WTC11 (cell line): ENCODE measurements at places on chromosomes 3 and 15. TPM values are rescaled to one million over a fixed set of nuclear protein-coding genes. Genes with fewer than 3 reads are reported as not detected.

DNA sequence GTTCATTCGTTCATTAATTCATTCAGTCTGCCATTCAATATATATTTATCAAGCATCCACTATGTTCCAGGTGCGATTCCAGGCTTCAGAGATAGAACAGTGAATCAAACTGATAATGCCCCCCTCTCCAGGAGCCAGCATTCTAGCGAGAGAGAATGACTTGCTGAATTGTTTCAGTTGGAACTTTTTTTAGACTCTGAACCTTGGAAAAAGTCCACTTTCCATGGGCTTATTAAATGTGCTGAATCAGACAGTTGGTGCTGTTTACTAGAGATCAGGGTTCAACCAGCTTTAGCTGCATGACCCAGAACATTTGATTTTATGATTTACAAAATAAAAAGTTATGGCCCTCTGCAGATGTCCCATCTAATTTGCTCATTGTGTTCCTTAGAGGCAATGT, 213.2 kb downstream of the THSD4 start:
- no peak overlapping the region for H3K27ac ChIP-seq
- no peak for DNase-seq
- no peaks in the 10 kb centered on the region for H3K36me3 ChIP-seq

The SPINT1 gene
- total RNA-seq = 140 to 153 TPM (median 144 TPM) in 3 replicates

DNA sequence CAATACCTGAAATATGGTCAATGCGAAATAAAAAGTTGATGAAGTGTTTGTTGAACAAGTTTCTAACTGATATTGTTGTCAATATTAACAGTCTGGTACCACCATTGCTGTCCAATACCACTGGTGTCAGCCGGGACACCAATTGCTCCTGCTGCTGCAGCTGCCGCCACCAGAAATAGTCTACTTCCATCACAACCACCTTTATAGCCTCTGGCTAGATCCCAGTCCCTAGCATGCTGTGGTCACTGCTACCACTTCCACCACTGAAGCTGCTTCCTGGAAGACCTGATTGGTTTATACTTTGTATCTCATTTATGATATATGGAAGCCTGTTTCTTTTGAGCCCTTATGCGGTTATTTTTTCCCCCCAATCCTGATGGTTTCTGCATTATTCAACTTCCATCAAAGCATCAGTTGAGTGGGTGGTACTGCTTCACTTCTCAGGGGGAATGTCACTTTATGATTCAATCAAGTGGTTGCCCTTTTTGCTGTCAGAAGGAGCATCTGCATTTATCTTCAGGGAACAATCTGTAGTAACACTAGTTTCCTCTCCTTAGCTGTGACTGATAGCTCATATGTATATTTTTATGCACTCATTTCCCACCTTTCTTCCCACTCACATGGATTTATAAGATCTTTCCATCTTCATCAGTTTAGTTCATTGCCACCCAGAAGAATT, 11.7 kb downstream of the LNP1 start:
- H3K4me1 ChIP-seq = peaks cover 48% of the 10 kb centered on the region
- DNase-seq = no peak
- peak overlapping the region; percentile 29; the same call in 1 of the 2 replicates for H3K27ac ChIP-seq
- no peak overlapping the region for H3K4me3 ChIP-seq
- H3K36me3 ChIP-seq = peaks cover 30% of the 10 kb centered on the region

The IL17RB gene
- 5.3 to 6.4 TPM (median 5.6 TPM) in 3 replicates for total RNA-seq

- H3K27ac ChIP-seq = no peak overlapping the region
- no peaks in the 10 kb centered on the region for H3K27me3 ChIP-seq
- no peaks in the 10 kb centered on the region for H3K36me3 ChIP-seq
- no peak overlapping the region for H3K4me3 ChIP-seq
- DNase-seq = no peak
- H3K4me1 ChIP-seq = peaks cover 38% of the 10 kb centered on the region
Measured at GRCh38 chr15:60906146-60906674, 322.9 kb downstream of the RORA start.

DNA sequence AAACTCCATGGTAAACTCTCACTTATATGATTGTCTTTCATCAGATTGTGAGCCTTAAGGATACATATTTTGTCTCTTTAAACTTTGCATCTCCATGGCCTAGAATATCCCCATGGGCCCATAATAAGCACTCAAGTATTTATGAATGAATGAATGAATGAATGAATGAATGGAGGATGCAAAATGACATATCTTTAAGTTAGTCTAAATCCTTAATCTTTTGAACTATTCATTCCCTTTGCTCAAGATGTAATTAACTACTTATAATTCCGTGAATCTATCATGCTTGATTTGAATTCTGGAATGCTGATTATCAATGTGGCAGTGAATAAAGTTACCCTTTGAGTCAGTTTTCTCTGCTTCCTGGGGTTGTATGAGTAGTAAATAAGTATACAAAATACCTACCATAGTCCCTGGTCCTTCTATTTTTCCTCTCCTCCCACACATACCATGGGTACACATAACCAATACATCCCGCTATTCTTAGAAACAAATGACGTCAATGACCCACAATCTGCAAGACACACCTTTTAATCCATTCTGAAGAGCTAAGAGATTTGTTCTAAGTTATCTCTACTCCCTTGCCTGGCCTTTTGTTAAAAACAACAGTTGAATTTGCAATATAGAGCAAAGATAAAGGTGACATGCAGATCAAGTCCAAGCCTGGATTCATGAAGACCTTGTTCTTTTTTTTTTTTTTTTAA, 94.5 kb downstream of the FBN1 start:
- H3K36me3 ChIP-seq = no peaks in the 10 kb centered on the region
- no peaks in the 10 kb centered on the region for H3K27me3 ChIP-seq
- H3K27ac ChIP-seq = no peak overlapping the region; the same call in 1 of the 2 replicates
- no peaks in the 10 kb centered on the region for H3K4me1 ChIP-seq
- no peak overlapping the region for H3K4me3 ChIP-seq

DNA sequence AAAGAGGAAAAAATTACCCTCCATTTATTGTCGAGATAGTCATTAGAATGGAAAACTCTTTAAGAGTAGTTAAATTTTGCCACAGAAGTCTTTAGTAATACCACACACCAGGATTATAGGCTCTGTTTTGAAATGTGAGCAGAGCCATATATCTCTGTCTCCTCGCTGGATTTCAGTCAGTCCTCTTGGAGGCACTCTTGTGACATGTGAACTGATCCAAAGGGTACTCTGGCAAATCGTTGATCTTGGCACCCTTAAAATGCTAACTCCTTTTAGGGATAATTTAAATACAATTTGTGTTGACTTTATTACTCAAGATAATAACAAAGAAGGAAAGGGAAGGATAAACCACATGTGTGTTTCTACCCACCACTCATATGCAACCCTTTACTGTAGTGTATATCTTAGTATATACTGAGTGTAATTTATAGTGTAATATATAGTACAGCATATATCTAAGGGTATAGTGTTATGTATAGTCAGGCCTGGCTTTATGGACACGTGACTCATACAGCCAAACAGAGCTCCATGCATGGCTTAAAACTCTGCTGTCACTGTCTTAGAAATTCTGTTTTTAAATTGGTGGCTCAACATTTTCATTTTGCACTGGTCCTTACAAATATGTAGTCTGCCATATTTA, 12.3 kb upstream of the KPNA4 start:
- no peaks in the 10 kb centered on the region for H3K27me3 ChIP-seq
- H3K4me3 ChIP-seq = no peak overlapping the region
- H3K4me1 ChIP-seq = no peaks in the 10 kb centered on the region
- peaks cover 3% of the 10 kb centered on the region; the same call in 1 of the 2 replicates for H3K36me3 ChIP-seq
- DNase-seq = no peak
- H3K27ac ChIP-seq = no peak overlapping the region

The CCDC39 gene
- total RNA-seq = 0.44 to 0.98 TPM in 2 of 3 replicates, not detected in the other

The SLC28A2 gene
- total RNA-seq = 0.20 TPM in 1 of 3 replicates, not detected in the others

DNA sequence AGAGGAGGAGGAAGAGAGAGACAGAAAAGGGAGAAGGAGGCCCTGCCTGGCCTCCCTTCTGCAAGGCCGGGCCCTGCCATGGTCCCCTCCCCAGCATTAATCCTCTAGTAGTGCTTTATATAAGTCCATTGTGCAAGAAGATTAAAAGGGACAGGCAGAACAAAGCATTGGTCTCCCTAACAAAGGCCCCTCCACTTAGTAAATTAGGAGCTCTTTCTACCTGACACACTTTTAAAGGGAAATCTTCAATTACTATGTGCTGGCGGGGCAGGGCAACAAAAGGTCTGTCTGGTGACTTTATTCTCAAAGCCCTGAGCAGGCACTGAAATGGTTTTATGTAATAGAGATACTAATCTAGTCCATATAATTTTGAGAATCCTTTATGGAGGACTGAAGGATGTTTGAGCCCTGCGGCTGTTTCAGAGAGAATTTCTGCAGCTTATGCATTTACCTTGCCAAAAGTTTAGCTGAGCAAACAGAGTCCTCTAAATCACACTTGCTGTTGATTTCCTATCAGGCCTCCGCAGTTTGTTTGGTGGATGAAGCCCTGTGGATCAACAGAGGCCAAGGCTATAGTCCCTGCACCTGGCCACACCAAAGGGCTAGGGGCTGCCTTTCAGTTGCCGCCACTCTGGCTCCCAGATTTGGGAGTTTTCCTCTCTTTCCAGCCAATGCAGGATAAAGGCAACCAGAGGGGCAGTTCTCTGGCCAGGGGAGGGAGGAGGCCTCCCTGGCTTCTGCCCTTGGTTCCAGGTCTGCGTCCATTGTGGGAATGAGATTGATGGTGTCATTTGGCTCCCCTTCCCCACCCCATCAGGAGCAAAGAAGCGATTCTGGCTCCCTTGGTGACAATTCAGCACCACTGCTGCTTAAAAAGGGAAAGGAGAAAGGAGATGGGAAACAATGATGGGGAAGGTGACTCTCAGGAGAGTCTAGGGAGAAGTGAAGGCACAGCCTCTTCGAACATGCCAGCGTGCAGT, 148.0 kb downstream of the MEGF11 start:
- peaks cover 12% of the 10 kb centered on the region for H3K4me1 ChIP-seq
- H3K27ac ChIP-seq = no peak overlapping the region
- no peak overlapping the region for H3K4me3 ChIP-seq
- DNase-seq = no peak
- H3K36me3 ChIP-seq = no peaks in the 10 kb centered on the region

DNA sequence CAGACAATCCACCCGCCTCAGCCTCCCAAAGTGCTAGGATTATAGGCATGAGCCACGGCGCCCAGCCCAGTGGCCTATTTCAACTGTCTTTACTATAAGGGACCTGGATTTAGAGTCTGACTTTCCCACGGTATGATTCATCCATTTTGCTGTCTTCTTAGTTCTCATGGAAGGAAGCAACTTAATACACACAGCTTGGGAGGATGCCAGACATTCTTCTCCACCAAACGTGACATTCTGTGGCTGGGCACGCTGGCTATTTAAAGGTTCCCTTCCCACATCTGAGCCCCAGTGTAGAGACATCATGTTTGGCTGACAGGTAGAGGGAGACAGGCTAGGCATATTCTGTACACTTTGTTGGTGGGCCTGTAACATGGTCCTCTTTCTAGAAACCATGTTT, 26.2 kb downstream of the FAM43A start:
- H3K4me3 ChIP-seq = no peak overlapping the region
- DNase-seq = no peak

The ATP13A3 gene
- total RNA-seq = 75.7 to 79.1 TPM (median 78.3 TPM) in 3 replicates

- H3K4me1 ChIP-seq = peaks cover 31% of the 10 kb centered on the region
- H3K27me3 ChIP-seq = no peaks in the 10 kb centered on the region; the same call in 1 of the 2 replicates
- 0 out of 2 replicates have a peak overlapping the region, but pooled peaks have one; percentile 18 for H3K27ac ChIP-seq
Measured at GRCh38 chr3:128006061-128007032, 45.9 kb upstream of the SEC61A1 start.

GRCh38 chr15:59654046-59654445, 3.3 kb downstream of the GTF2A2 start:
- H3K36me3 ChIP-seq = peaks cover 27% of the 10 kb centered on the region
- no peak overlapping the region for H3K4me3 ChIP-seq
- H3K27ac ChIP-seq = no peak overlapping the region
- DNase-seq = no peak
- H3K4me1 ChIP-seq = no peaks in the 10 kb centered on the region
- H3K27me3 ChIP-seq = no peaks in the 10 kb centered on the region

The SCG5 gene
- total RNA-seq = 14.2 to 28.7 TPM (median 27.2 TPM) in 3 replicates

DNA sequence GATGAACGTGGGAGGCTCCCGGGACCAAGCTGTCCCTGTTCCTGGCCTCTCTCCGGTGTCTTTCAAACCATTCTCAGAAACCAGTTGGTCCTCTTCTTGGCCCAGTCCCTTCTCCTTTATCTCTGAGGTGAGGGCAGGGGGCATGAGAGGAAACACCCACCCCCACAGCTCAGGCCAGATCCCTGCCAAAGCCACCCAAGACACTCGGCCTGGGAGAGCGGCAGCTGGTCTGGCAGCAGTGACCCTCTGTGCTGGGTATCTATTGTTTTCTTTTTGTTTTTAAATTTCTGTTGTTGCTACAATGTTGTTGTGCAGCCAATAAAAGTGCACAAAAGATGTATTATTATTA, 27.3 kb downstream of the ACSBG1 start:
- no peaks in the 10 kb centered on the region for H3K36me3 ChIP-seq
- no peak overlapping the region for H3K27ac ChIP-seq
- no peak overlapping the region for H3K4me3 ChIP-seq
- DNase-seq = no peak
- H3K27me3 ChIP-seq = no peaks in the 10 kb centered on the region

DNA sequence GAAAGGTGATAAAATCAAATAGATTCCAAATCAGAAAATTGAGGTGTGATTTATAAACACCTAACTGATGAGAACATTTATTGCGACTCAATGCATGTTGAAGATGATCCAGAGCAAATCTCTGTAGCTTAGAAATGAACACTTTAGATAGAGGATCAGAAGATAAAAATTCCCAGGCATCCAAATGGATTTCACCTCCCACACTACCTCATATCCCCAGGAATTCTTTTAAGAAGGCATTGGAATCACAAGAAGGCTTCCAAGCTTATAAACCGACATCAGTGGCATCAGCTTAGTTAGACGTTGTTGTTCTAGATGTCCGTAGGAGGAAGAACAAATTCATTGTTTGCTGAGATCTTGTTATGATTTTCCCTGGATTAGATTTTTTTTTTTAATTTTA, 154.4 kb downstream of the EBLN2 start:
- H3K27ac ChIP-seq = no peak overlapping the region
- H3K27me3 ChIP-seq = no peaks in the 10 kb centered on the region
- no peak overlapping the region for H3K4me3 ChIP-seq

- peak; percentile 38 for DNase-seq
- H3K4me3 ChIP-seq = no peak overlapping the region
- no peaks in the 10 kb centered on the region for H3K36me3 ChIP-seq
- no peak overlapping the region for H3K27ac ChIP-seq
- no peaks in the 10 kb centered on the region for H3K27me3 ChIP-seq
- H3K4me1 ChIP-seq = peaks cover 35% of the 10 kb centered on the region
Measured at GRCh38 chr15:57509126-57509525, 82.6 kb upstream of the MYZAP start.

DNA sequence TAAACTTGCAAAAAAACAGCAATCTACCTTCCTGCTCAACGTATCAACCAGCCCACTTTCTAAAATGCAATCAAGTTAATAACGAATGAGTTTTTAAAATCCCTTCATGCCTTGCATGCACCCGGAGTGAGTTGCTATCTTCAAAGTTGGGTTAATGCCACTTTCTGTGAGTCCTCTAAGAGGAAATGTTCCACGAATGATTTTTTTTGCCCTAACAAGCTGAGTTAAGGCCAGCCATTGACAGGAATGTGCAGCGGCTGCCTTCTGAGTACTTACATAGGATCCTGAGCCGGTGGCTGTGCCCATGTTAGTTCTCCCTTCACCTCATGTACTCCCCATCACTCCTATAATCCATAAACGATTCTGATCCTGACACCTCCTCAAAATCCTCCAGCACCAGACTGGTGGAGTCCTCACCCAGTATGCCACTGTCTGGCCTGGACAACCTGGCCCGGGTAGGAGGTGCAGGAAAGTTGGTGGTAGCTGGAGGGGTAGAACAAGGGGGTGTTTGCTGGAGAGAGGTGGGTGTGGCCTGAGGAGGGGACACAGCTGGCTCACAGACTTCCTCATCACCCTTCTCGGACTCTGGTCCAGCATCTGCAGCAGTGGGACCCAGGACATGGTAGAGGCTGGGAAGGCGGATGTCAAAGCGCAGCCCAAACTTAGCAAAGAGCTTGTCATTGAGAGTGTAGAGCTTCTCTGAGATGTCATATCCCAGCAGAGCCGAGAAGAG, 12.4 kb downstream of the POPDC2 start:
- H3K27ac ChIP-seq = no peak overlapping the region
- H3K27me3 ChIP-seq = no peaks in the 10 kb centered on the region
- H3K36me3 ChIP-seq = no peaks in the 10 kb centered on the region
- DNase-seq = no peak
